ENCODE measurements at places on chromosomes 11 and 22.

DNA sequence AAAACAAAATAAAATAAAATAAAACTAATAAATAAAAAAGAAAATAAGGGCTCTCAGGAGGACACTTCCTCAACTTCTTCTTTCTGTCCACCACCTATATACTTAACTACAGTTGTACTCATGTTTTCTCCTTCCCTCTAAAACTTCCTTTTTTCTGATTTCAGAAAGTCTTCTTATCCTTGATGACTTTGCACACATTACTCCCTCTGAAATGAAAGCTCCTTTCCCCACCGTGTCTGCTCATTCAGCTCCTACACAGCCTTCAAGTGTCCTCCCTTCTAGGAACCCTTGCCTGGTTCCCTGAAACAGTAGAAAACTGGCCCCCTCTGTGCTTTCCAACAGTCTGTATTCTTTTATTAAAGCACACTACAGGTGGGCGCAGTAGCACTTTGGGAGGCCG is 18.3 kb upstream of the DDX17 start:
- no peak for DNase-seq

- peak; percentile 54 for DNase-seq
Observed at GRCh38 chr11:132943706-132944568, 588.4 kb downstream of the OPCML start.

GRCh38 chr22:27642104-27642800 is 159.3 kb downstream of the MN1 start:
- no peak for DNase-seq

DNA sequence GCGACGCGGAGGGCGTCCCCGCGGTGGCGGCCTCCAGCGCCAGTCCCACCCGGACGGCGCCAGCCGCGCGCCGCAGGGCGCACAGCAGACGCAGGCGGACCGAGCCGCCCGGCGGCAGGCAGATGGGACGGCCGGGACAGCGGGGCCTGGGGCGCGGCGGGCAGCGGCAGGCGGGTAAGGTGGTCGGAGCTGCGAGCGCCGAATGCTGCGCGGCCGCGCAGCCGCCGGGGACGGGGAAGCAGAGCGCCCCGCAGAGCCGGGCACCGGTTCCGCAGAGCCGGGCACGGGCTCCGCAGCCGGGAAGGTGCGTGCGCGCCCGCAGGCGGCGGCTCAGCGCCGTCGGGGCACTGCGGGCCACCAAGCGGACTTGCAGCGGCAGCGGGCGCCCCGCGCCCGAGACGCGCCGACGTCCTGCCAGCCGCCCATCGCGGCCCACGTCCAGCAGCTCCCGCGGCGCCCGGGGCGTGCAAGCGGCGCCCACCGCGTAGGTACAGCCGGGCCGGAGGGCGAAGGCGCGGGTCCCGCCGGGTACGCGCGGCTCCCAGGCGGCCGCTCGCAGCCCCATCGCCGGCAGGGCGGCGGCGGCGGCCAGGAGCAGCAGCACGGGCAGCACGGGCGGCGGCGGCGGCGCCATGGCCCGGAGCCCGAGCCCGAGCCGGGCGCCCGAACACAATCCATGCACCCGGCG is 739 bp downstream of the CELSR1 start:
- DNase-seq: no peak

DNA sequence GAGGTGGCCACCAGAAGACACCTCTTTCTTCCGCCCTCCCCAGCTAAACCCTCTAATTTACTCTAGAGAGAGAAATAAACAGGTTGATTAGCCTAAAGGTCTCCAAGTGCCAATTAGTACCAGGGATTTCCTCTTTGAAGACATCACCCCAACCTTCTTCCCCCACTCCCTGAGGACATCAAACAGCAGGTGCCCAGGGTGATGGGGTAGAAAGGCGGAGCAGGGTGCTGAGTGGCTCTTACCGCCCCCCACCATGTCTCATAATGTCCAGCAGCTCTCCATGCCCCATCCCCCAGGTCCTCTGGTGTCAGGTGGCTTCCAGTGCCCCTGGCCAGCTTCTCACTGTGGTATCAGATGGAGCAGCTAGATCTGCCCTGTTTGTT is 5.3 kb upstream of the GNAZ start:
- no peak for DNase-seq

DNA sequence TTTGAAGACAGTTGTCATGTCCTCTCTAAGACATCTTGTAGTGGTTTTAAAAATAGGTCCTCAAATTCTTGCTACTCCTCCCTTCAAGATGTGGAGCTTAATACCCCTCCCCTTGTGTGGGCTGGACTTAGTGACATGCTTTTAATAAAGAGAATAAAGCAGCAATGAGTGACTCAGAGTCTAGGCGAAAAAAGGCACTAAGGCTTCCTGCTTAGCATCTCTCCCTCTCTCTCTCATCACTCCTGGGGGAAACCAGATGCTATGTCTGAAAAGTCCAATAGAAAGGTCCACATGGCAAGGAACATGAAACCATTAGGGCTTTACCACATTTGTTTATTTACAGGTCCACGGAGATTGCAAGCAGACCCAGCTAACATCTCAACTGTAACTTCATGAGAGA is 11.7 kb downstream of the SERGEF start:
- DNase-seq: no peak

DNA sequence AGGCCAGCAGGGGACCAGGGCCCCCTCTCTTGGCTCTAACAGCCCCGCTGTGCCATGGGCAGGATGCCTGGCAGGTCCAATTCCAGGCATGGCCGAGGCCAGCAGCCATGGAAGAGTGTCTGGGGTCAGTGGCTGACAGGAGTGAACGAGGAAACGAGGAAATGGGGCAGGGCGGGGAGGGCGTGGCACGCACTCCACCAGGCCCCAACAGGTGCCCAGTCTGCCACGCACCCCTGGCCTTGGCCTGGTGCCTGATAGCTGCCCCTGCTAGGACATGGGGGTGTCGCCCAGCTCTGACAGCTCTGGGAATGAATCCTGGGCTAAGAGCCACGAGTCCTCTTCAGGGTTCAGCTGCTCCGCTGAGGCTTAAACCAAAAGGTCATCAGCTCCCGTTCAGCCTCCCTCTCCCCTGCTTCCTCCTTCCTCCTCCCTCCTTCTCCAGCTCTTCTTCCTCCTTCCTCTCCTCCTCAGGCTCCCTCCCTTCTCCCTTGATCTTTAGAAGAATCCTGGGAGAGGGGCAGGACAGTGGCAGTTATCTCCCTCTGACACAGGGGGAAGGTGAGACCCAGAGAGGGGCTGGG is 11.5 kb upstream of the TBC1D22A start:
- no peak for DNase-seq

DNA sequence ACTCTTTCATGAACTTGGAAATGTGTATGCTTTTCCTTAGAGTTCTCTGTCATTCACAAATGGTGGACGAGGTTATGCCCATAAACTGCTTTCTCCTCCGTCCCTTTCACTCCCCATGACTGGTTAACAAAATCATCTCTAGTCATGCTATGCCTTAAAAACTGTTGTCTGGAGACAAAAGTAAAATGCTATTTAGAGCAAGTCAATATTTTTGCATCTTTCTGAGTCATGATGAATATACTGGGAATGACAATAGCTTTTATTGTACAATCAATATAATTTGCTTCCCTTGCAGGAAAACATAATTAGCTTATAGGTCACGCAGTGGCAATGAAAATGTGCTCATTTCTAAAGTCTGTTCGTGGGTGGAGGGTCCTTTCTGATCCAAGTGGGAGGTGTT is 216.7 kb upstream of the SORL1-AS1 start:
- DNase-seq: no peak

DNA sequence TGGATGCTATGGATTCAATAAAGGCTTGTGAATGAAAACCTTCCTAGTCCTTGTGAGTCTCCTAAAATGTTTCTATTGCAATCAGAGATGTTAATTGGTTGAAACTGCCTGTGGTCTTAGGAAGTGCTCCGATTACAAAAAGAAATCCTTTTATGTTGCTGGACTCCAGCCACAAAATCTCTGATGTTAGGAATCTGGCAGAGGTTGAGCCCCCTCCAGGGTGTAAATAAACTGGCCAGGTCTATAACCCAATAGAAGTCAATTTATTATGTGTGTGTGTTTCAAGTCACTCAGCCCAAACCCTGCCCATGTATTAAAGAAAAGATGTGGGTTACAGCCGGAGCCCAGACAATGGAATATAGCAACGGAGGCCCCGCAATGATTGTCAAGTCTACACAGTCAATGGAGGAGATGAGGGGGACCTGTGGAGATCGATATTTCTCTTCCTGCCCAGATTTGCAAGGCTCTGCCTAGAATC is 218.1 kb upstream of the SORL1-AS1 start:
- DNase-seq: no peak

- no peak for DNase-seq
Observed at GRCh38 chr22:24578355-24579257, 14.3 kb downstream of the LRRC75B start.

- DNase-seq: no peak
Observed at GRCh38 chr22:44405661-44406060, 92.4 kb downstream of the RTL6 start.

DNA sequence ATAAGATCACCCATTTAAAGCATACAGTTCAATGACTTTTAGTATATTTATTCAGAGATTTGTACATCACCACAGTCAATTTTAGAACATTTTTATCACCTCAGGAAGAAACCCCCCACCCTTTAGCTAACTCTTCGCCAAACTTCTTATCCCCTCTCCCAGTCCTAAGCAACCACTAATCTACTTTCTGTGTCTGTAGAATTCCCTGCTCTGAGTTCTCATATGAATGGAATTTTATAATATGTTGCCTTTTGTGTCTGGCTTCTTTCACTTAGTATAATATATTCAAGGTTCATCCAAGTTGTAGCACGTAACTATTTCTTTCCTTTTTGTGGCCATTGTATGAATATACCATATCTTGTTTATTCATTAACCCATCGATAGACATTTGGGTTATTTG is 3.6 kb downstream of the ANKRD13D start:
- DNase-seq: no peak

GRCh38 chr11:13061294-13061990 is 52.3 kb downstream of the RASSF10 start:
- no peak for DNase-seq

GRCh38 chr11:2728663-2729332 is 29.0 kb upstream of the KCNQ1OT1 start:
- DNase-seq: no peak

GRCh38 chr11:113779496-113779895 is at the start of gene CLDN25:
CLDN25 (plus strand) TSS chr11:113779796; CDS start chr11:113779796, 0 bp downstream.
- DNase-seq: no peak

DNA sequence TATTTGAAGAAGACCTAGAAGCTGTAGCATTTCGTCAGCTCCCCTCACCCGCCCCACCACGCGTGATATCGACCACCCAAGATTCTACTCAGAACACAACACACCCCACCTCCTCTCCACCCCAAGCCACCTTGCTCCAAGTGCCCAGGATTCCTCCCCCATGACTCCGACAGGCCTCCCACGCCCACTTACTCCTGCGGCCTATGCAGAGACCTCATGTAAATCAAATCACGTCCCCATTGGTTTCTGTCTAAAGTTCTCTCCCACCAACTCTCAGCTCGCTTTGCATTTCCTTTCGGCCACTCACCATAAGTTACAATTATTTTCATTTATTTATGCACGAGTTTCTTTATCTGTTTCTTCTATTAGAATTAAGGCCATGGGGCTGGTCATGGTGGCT is 11.0 kb downstream of the TMEM151A start:
- DNase-seq: no peak

- DNase-seq: no peak
Observed at GRCh38 chr11:16797776-16798175, 59.3 kb downstream of the C11orf58 start.

GRCh38 chr22:48186146-48186790 is 1423.8 kb downstream of the TBC1D22A start:
- DNase-seq: no peak

DNA sequence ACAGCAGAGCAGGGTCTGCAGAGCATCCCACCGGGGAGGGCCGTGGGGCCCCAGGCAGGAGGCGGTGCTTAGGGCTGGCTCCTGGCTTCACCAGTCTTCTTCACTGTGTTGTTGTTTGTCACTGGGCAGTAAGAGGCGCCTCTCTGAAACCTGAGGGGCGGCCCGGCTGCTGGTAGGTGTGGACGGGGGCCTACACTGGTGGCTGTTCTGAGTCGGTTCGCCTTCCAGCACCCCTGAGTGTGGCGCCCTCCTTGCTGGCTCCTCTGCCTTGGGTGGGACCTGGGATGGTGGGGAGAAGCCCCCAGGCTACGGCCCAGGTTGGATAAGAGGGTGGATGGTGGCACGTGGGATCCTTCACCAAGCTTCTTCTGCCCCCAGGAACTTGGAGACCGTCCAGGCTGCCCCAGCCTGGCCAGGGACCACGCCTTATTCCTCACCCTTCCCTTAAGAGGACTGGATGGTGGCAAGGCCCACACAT is 10.4 kb upstream of the GRAMD4 start:
- no peak for DNase-seq

GRCh38 chr11:86151174-86152005 is 82.5 kb upstream of the PICALM start:
- no peak for DNase-seq

GRCh38 chr22:40668611-40669411 is 10.5 kb upstream of the MCHR1 start:
- no peak for DNase-seq

DNA sequence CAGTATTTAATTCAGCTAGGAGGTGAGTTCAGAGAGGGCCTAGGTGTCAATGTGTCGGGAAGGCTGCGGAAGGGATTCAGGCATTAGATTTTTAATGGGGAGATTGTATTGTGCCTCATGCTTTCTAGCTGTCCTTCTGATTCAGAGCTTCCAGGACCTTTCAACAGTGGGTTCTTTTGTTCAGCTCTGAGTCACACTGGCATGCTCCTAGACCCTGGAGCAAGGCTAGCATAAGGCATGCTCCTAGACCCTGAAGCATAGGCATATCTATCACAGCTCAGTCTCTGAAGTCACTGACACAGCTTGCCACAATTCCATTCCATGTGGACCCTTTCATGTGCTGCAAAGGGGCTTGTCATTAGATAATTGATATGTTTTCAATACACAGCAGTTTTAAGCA is 396.9 kb downstream of the RAB38 start:
- no peak for DNase-seq

DNA sequence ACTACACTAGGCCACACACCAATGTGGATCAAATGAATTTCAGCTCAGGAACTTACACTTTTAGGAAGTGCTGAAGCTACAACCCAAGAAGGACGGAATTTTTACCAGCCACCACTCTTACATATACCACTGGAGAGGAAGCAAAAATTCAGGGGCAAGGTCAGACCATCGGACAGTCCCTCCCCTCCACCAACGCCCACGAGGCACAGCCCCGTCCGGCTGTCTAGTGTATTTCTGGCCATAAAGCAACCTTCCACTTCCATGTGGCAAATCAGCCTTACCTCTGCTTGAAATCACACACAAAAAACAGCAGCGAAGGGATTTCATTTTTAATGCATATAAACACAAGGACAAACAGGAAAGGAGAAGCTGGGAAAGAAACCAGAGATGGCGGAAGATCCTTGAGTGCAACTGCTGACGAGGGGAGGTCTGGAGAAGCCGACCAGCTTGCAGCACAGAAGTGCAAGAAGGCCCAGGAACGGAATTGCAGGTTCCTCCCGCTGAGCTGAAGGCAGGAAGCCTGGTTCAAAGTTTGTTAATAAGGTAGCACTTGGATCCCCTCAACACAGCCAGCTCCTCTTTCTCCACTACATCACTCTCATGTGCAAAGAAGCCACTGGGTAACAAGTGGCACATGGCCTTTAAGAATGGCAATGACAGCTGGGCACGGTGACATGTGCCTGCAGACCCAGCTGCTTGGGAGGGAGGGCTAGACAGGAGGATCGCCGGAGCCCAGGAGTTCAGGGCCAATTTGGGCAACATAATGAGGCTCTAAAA is 71.5 kb downstream of the SHANK2 start:
- DNase-seq: peak; percentile 25
